ENCODE measurements at places on chromosomes 4 and X. TPM values are rescaled to one million over a fixed set of nuclear protein-coding genes. Genes with fewer than 3 reads are reported as not detected.

DNA sequence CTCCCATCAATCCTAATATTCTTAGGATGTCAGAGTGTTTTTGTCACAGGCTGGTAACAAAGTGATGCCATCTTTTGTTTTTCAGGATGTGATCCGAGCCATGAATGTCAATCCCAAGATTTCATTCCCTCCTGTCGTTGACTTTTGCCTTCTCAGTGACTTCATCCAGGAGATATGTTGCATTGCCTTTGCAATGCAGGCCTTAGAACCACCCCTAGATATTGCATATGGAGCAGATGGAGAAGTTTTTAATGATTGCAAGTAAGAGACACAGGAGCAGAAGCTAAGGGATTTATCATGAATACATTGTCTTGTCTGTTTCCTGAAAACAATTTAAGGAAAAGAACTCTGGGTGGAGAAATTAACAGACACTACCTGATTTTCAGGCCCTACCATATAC is 28.6 kb downstream of the SPATA18 start:
- DNase-seq, result no peak

- DNase-seq, result no peak
Observed at GRCh38 chrX:128975745-128976144, 547.5 kb downstream of the SMARCA1 start.

GRCh38 chr4:93646233-93646930 is 182.2 kb upstream of the ATOH1 start:
- no peak for DNase-seq

- DNase-seq, result no peak
Observed at GRCh38 chr4:53644607-53645006, 53.3 kb upstream of the LNX1 start.

DNA sequence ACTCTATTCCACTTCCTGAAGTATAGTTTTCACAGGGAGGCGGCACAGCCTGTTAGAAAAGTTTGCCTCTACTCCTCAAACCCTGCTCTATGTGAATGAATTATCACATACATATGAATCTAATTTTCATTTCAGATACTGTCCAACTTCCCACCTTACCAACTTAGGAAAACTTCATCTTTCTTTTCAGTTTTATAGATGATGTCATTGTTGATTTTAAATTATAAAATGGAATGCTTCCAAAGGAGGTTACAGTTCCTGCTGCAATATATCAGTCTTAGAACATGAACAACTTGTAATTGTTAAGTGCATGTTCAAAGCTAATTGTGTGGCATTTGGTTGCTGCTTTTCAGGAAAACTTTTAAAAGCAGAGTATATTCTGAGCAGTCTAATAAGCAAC is 92.4 kb downstream of the NEUROG2 start:
- DNase-seq, result no peak

GRCh38 chrX:46582325-46582724 is 8.8 kb downstream of the CHST7 start:
- DNase-seq, result no peak

DNA sequence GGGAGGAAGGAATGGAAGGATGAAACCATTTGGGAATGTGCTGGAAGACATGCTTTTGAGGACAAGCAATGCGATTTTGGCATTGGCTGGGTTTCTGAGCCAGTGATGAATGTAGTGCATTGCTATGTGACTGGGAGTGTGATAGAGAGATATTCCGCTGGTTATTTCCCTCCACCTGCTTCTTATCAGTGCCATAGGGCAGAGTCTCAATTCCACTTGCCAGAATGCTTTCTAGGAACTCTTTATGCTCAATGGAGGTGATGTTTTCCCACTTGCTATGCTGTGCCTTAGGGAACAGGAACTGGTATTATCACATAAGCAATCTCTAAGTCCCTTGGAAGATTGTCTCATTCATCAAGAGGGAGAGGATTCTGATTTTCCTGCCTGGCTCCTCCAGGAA is 28.0 kb downstream of the TBL1X start:
- no peak for DNase-seq

- no peak for DNase-seq
Observed at GRCh38 chrX:100090931-100091330, 319.1 kb downstream of the PCDH19 start.

GRCh38 chr4:82998898-82999297 is 11.7 kb downstream of the LIN54 start:
- no peak for DNase-seq

DNA sequence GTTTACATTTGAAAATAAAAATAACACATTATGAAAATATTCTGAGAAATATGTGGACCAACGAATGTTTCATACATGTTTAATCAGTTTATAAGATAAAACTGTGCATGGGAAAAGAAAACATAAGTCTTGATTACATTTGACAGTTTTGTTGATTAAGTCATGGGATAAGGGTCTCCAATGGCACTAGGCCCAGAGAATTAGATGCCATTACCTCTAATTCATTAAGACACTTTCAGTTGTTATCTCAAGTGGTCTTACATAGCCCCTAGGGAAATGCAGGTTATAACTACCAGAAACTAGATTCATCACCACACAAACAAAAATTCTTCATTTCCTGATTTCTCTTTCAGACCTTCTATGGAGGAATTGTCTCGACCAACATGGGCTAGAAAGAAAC is 300.8 kb downstream of the PCDH7 start:
- no peak for DNase-seq

DNA sequence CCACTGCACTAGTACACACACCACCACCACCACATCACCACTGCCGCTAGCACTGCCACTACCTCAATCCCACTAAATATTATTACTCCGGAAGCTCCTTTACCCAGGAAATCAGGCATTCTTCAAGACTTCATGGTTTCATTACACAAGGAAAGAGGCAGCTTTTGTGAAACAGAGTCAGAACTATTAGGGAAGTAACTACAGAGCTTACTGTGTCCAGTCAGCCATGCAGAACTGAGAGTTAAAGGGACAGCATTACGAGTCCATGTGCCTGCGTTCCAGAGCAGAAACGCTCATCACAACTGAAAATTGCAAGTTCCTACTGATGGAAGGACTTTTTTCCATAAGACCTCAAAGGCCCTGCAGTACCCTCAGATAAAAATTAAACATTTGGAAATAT is 103.2 kb upstream of the FRG1 start:
- no peak for DNase-seq

DNA sequence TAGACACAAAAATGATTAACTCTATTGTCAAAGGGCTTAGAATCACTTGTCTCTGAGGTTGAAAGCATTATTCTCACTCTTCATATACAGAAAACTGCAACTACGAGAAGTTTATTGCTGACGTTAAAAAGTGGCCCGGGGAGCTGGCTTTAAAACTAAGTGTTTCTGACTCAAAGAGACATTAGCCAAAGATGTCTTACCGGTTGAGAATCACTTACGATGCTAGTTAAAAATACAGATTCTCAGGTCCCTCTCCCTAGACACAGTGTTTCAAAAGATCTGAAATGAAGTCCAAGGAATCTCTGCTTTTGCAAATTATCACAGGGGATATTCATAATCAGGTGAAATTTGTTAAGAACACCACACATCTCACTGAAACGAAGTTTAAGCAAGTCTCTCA is 1.2 kb downstream of the GNPDA2 start:
- no peak for DNase-seq

GRCh38 chr4:55074386-55074785 is 51.0 kb downstream of the KDR start:
- no peak for DNase-seq

GRCh38 chrX:136847874-136848273 is 32.7 kb downstream of the RBMX start:
- no peak for DNase-seq

The PLP1 gene
- polyA plus RNA-seq, result 20.9 TPM

The FBXO8 gene
- polyA plus RNA-seq, result 33.6 TPM

The CLNK gene
- 0.15 TPM for polyA plus RNA-seq

The GPR173 gene
- 1.5 TPM for polyA plus RNA-seq

The CDX4 gene
- polyA plus RNA-seq, result not detected

The TRAM1L1 gene
- polyA plus RNA-seq, result 2.6 TPM

The ATP11C gene
- polyA plus RNA-seq, result 19.3 TPM

The RTL9 gene
- polyA plus RNA-seq, result 0.10 TPM

The PITX2 gene
- 76.0 TPM for polyA plus RNA-seq

The BMP3 gene
- polyA plus RNA-seq, result 1.2 TPM

The EMCN gene
- 18.8 TPM for polyA plus RNA-seq

The RGN gene
- 7.2 TPM for polyA plus RNA-seq

The MAGEB2 gene
- polyA plus RNA-seq, result not detected

The TEX13B gene
- polyA plus RNA-seq, result not detected

Measured in urinary bladder (tissue), 4 donors.